Activated naive CD4-positive, alpha-beta T cell treated with anti-CD3 and anti-CD28 coated beads, Interleukin-2, amount 50 U/mL, for 72 hours (primary cell): ENCODE measurements at places on chromosomes 5 and 9.

- DNase-seq, result no peak
Measured at GRCh38 chr5:143068712-143069111, 298.5 kb downstream of the ARHGAP26 start.

DNA sequence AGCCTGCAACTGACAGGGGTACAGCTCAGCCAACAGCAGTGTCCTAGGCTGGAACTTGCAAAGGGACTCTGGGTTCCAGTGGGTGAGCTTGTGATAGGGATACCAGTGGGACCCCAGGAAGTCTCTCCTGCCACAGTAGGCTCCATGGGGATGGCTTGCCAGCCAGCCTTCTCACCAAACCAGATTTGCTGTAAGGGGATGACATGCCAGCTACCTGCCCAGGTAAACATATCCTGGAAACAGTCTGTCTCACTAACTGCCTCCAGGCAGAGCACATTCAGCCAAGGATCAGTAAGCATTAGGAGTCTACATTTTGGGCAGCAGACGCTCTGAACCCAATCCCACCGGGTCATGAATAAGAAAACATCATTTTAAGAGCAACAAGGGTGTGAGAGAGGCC, 49.9 kb downstream of the SIL1 start:
- no peak for DNase-seq

DNA sequence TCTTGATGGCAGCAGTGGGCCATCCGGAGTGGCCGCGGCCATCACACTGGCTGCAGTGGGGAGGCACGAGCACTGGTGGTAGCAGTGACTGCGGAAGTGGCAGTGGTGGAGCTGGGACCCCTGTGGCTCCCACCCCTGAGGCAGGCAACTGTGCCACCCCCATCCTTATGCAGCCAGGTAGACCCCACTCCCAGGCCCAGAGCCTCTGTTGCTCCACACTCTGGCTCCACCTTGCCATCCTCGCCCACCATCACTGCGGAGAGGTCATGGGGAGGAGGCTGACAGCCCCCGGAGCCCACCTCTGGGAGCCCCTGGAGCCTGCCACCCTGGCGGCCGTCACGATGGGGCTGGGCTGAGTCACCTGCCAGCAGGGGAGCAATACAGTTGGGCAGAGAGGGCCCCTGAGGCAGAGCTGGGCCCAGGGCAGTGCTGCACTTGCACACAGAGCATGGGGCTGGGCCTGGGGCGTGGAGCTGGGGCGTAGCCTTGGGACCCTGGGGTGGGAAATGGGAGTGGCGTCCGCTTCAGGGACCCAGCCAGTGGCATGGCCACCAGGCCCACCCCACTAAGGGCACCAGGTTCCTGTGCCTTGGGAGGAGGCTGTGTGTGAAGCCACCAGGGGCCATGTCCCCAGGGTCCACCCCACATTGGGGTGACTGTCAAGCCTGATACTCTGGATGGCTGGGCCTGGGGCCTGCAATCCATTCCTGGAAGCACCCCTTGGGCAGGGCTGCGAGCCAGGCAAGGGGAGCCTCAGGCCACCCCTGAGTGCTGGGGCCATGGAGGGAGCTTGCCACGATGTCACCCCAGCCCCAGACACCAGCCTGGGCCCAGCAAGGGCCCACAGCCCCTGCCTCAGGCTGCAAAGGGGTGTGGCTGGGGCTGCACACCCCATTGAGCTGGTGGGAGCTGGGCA, 7.7 kb downstream of the AMBP start:
- no peak for DNase-seq

GRCh38 chr5:78588507-78588906, 60.1 kb downstream of the LHFPL2 start:
- no peak for DNase-seq

- DNase-seq, result no peak
Measured at GRCh38 chr5:174553556-174553955, 170.8 kb upstream of the MSX2 start.

DNA sequence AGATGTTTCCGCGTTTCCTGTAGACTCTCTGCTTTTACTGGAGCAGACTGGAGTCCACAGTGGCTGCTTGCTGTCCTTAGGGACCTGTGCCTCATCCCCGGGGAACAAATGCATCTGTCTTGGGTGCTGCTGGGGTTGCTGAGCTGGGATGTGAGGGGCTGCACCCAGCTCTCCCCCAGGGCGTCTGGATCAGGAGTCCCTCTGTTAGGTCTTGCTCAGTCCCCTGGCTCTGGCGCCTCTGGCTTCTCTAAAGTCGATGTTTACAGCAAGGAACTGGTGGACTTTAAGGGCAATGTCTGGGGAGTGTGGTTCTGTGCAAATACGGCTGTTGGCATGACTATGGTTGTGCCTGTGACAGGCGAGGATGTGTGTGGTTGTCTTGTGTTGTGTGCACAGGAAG, 91.4 kb downstream of the CACNA1B start:
- DNase-seq, result no peak

DNA sequence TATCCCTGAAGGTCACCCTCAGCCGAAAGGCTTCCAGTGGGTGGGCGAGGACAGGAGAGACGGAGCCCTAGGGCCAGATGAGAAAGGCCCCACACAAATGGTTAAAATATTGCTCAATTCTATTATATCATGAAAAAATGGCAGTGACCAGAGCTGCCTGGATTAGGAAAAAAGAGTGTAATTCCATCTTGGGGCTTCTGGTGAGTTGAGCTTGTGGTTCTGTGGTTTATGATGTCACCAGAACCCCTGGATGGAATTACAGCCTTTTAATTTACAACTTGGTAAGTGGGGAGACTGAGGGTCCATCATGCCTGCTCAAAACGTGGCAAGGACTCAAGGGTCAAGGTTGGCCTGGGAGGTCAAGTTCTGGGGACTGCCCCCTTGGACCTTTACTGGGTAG, 55.5 kb upstream of the STC2 start:
- no peak for DNase-seq

- no peak for DNase-seq
Measured at GRCh38 chr5:131976414-131977211, 31.1 kb upstream of the MEIKIN start.

DNA sequence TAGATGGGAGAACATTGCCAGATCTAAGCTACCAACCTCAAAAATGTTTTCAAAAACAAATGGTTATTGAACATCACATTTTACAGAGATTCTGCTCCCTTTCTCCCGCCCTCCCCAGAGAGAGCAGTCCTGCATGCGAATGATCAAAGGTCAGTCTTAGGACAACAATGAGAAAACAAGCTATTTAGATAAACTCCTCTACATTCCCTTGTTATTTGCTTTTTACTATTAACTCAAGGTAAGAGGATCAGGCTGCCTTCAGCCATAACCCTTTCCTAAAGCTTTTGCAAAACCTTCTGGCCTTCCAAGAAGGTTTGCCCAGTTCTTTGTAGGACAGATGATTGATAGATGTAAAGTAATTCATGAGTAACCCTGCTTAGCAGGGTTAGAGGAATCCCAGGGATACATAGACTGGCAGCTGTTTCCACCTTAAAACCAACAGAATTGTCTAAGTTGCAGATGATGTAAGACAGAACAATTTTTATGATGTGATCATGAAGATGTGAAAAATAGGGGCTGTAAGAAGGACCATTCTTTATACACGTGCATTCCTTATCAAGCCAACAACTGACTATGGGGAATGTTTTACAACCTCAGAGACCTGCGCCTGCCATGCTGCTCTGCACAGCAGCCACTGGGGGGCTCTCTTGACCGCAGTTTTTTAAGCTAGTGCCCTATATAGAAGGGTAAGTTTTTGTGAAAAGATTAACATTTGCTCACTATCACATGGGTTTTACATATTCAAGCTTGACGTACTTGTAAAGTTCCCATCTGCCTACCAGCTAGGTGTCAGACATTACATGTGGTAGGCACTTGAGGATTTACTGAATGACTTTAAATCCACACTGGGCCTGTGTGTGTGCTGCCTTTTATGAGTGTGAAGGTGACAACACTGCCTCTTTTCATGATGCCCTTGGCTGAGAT, 2.3 kb upstream of the ZNF782 start:
- DNase-seq, result peak; percentile 63

DNA sequence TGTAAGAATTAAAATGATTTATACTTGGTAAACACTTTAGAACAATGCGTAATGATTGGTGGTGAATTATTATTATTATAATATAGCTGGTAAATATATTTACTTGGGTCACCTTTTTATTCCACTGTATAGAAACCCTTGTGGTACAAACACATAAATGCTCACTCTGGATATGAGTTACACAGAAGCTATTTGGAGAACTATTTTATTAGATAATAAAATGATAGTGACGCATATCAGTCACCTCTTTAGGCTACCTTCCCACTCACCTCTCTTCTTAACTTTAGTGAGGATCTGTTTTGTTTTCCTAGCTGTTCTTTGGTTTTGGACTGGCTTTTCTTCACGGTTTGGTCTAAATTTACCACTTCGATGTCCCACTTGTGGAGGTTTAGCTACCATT, 537.8 kb upstream of the DAP start:
- no peak for DNase-seq

DNA sequence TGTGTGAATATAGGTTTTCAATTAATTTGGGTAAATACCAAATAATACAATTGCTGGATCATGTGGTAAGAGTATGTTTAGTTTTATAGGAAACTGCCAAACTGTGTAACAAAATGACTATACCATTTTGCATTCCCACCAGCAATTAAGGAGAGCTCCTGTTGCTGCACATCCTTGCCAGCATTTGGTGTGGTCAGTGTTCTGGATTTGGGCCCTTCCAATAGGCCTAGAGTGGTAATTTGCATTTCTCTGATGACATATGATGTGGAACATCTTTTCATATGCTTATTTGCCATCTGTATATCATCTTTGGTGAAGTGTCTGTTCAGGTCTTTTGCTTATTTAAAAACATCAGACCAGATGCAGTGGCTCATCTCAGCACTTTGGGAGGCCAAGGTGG, 11.6 kb upstream of the RFK start:
- no peak for DNase-seq

DNA sequence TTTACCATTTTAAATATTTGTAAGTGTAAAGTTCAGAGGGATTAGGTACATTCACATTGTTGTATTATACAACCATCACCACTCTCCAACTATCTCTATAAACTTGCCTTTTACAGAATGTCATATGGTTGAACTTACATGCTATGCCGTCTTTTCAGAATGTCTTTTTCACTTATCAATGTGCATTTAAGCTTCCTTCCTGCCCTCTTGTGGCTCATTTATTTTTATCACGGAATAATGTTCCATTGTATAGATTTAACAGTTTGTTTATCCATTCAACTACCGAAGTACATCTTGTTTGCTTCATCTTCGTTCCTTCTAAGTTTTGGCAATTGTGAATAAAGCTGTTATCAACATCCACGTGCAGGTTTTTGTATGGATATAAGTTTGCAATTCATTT, 133.3 kb upstream of the C6 start:
- DNase-seq, result no peak

GRCh38 chr9:132507670-132508469, 74.5 kb upstream of the BARHL1 start:
- no peak for DNase-seq

- DNase-seq, result no peak
Measured at GRCh38 chr9:127509261-127509954, 58.1 kb downstream of the LRSAM1 start.

- DNase-seq, result no peak
Measured at GRCh38 chr9:10858817-10859216, 246.0 kb upstream of the PTPRD start.

GRCh38 chr9:115635680-115636383, 517.8 kb upstream of the PAPPA start:
- DNase-seq, result no peak

DNA sequence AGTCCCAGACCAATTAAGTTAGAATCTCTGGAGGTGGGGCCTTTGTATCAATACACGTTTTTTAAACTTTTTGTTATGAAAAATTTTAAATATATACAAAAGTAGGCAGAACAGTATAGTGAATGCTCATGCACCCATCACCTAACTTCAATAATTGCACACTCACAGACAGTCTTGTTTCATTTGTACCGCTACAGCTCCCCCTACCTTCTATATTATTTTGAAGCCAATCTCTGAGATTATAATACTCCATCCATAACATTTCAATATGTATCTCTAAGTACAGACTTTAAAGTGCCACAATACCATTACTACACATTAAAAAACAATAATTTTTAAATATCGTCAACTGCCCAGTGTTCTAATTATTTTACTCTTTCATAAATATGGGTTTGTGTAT, 32.9 kb downstream of the ISL1 start:
- no peak for DNase-seq

- DNase-seq, result peak; percentile 15
Measured at GRCh38 chr5:35963381-35963843, 25.0 kb upstream of the CAPSL start.

GRCh38 chr9:8706531-8706930, 907.0 kb upstream of the DMAC1 start:
- DNase-seq, result no peak

DNA sequence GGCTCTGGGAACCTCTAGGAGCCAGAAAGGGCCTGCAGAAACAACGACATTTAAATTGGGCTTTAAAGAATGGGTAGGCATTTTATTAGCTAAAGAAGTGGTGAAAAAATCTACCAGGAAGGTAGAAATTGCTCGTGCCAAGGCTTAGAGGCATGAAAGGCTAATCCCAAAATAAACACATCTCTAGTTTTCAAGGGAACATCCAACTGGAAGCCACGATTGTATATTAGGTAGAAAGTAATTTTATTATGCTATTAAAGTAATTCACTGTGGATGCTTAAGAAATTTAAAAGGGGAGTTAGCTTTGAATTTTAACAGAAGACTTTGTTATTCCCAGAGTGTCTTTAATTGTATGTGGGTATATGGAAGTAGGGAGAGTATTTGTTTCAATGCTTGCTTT, 17.5 kb upstream of the CNTLN start:
- DNase-seq, result no peak

- no peak for DNase-seq
Measured at GRCh38 chr9:112341730-112342129, 8.3 kb upstream of the PTBP3 start.

- no peak for DNase-seq
Measured at GRCh38 chr5:75042522-75042921, 9.8 kb downstream of the GCNT4 start.

DNA sequence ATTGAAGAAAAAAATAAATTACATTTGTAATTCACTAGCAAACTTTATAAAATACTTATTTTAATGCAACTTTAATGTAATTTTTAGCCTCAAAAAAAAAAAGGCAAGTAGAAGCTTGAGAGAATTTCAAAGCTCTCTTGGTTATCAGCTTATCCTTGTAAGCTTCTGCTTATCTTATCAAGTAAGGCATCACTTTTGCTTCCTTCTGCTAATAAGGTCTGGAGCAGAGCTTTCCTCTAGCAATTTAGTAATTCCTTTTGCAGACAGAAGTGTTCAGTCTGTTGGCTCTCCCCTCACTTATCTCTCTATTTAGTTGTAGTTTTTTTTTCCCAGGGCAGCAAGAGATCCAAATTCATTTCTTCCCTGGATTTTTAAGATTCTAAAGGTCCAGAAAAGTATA, 525.0 kb downstream of the ISL1 start:
- no peak for DNase-seq

DNA sequence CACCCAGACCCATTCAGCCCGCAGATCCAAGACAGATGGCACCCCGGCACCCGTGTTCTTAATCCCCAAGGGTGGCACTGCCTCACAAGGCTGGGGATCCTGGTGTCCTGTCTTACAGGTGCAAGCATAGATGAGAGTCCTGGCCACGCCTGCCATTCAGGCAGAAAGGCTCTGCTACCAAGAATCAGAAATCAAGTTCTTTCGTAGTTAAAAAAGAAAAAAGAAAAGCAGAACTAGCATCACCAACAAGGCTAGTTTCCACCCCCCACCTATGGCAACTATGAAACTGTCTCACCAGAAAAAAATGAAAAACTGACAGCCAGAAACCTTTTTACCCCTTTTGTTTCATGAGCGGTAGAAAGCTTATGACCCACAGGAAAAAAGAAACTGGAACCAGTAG, 170.4 kb downstream of the SYK start:
- no peak for DNase-seq

GRCh38 chr9:78286125-78286524, 10.8 kb upstream of the PSAT1 start:
- DNase-seq, result no peak
